ENCODE measurements at places on chromosomes 1 and 21.
A peak's percentile ranks its signal among the peaks of the same experiment; 100 is the strongest.

DNA sequence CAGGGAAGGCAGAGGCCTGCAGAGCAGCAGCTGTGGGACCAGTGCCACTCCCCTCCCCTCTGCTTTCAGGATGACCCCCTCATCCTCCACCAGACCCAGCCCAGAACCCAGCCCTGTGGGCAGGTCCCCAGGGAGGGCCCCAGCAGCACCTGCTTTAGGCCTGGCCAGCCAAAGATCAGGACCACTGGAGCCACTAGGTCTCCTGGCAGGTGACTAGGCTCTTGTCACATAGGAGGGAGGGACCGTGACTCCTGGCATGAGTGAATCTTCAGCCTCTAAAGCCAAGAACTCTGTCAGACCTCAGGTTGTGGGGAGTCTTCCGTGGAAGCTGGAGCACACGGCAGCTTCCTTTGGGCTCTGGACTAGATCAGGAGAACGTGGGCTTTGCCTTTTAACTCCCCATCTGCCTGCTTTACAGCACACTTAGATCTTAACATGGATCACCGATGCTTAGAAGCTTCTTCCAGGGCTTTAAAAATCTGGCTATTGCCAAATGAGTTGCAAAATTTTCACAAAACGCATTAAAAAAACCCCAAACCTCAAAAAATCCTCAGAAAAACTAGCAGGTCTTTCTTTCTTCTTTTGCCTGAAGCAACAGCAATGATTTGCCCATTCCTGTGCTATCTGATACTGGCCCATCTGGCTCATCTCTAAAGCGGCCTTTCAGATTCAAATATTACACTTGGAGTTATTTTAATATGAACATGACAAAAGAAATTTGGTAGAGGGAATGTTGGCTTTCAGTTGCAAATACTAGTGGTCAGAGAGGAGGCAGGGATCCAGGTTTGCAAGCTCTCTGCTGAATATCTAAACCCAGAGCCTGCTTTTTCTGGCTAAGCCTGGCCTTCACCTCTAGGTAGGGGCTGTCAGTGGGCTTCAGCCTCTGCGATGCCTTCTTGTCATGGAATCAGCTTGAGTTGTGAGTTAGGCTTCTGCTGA, 235.2 kb downstream of the SDCCAG8 start:
- no peak for DNase-seq

DNA sequence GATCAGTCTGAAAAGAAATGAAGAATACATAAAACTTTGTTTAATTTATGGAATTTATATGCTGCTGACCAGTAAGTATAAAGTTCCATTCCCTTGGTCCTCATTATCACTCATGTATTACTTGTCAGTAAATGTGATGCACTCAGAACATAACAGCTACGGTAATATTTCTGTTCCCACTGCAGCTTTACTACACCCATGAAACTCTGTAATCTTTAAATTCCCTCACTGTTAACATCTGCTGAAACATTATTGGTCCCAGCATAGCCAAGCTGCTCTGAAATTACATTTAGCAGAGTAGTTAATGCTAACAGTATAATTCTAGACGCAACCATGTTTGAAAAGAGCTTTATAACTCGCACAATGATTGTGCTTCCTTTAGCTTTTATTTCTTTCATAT, 238.4 kb downstream of the GPATCH2 start:
- DNase-seq: no peak

DNA sequence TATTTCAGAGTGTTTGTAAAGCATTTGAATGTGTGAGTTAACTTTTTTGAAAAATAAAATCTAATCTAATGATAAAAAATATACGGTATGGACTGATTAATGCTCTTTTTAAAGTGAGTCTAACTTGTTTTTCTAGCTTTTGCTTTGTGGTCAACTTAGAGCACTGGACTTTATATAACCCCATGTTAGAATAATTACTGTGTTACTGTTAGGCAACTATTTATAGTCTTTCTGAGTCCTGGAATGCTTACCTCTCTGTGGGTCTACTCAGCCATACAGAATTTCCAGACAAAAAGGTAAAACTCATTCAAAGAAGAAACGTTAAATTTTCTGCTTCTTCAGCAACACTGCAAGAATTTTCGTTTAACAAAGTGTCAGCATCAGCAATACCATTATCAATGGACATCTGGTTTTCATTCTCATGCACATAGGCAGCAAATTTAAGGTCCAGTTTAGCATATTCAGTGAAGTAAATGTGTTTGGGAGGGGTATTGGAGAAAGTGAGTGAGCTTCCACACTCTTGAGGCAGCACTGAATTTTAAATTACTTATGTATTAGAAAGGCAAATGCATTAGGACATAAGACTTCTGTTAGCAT, 664.7 kb upstream of the NEGR1 start:
- DNase-seq: no peak

DNA sequence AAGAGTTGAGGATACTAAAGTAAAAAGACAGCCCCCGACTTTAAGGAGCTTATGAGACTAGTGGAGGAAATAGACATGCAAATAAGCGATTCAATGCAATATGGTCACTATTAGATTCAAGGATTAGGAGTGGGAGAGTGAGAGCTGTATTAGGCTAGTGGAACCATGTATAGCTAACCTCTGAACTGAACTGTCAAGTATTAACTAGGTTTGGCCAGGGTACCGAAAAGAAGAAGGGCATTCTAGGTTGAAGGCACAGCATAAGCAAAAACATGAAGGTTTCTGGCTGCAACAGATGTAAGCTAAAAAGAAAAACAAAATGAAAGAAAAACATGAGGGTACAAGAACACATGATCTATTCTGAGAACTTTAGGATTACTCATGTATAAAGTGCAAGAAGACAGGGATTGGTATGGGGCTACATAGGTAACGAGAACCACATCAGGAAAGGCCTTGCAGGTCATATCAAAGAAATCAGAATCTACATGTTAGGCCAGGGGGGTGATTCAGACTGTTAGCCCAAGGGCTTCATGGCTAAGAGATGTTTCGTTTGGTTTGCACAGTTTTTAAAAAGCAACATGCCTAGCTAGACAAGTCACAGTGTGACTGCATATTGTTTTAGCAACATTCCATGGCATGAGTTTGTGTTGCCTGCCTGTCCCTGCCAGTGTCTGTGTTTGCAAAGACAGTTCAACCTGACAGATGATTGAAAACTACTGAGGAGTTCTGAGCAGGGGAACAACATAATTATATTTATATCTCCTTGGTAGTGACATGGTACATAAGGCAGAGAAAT, 54.4 kb upstream of the HAO2 start:
- no peak for DNase-seq

DNA sequence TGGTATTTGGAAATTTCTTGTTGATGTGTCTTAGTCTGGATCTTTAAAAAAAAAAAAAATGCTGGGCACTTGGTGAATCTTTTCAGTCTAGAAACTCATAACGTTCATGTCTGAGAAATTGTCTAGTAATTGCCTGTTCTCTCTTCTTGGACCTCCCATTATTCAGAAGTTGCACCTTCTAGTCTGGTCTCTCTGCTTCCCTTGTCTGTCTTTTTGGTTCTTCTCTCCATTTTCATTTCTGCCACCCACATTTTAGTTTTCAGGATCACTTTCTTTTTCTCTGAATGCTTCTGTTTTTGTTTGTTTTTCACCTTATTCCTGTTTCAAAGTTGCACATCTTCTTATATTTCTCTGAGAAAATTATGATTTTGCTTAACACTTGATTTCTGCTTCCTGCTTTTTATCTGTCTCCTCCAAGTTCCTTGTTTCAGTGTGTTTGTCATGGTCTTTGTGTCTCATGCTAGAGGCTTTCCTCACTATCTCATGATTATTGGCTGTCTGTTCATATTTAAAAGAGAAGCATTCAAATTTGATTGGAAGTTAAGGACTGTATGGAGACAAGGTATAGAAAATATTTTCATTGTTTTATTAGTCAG, 21.3 kb downstream of the BACE2 start:
- no peak for DNase-seq

DNA sequence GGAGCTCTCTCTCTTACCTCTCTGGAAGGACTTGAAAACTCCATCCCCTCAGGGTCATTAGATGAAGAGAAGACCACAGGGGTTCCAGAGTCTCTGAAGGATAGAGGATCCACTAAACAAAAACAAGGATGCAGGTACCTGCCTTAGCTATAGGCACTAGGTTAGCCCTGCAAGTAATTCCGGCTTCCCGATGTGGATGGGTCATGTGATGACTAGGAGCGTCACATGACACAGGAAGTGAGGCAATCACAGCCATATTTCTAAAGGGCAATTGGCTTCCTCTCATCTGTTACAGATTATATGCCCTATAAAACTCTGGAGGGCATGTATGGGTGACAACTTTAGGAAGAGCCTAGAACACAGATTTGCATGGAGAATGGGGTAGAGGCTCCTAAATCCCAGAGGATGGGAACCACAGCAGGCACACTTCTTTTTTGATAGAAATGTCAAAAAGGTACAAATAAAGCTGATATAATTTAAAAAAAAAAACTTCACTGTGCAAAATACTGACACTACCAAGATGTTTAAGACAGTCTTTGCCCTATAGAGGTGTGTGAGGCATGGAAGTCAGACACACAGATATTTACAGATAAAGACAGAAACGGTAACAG, 14.1 kb downstream of the ENTREP3 start:
- peak; percentile 82 for DNase-seq

GRCh38 chr1:39886757-39887231, 3.5 kb upstream of the TRIT1 start:
- no peak for DNase-seq

GRCh38 chr1:176110203-176110602, 96.9 kb downstream of the COP1 start:
- no peak for DNase-seq

GRCh38 chr1:89873288-89873687, 52.5 kb downstream of the LRRC8D start:
- DNase-seq: no peak

GRCh38 chr1:77282866-77283539, 1.2 kb downstream of the AK5 start:
- DNase-seq: no peak

DNA sequence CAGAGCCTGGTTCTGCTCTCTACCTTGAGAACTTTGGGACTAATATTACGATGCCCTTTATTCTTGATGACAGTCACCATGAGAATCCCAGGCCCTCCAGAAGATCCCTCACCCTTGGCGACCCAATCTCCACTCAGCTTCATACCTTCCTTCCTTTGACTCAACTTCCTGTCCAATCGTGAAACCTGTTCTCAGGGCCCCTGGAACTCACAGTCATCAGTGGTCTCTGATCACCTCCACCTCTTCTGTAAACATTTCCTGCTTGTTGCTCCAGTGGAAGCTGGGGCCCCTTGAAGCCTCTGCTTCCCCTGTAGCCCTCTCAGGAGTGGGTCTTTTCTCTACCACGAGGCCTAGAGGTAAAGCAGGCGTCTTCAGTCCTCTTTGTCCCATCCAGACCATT, 79.1 kb downstream of the MRPS6 start:
- no peak for DNase-seq

DNA sequence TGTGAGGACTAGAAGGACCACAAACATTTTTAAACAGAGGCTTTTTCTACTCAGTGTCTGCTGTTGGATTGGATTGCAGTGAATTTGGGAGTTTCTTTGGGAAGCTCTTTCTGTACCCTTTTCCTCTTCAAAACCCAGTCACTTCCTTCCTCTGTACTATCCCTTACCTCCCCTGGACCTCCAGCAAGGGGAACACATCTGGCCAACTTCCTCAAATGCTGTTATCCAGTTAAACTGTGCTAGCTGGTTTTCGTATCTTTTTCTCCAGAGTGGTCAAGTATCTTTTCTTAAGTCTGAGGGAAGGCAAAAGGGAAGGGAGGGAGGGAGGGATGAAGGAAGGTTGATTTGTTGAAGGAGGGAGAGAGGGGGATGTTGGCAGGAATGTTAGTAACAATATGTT, 99.2 kb upstream of the TNR start:
- no peak for DNase-seq

- DNase-seq: no peak
Measured at GRCh38 chr1:111846842-111847241, 91.1 kb downstream of the DDX20 start.

- no peak for DNase-seq
Measured at GRCh38 chr1:31064718-31065309, 703 bp downstream of the PUM1 start.

DNA sequence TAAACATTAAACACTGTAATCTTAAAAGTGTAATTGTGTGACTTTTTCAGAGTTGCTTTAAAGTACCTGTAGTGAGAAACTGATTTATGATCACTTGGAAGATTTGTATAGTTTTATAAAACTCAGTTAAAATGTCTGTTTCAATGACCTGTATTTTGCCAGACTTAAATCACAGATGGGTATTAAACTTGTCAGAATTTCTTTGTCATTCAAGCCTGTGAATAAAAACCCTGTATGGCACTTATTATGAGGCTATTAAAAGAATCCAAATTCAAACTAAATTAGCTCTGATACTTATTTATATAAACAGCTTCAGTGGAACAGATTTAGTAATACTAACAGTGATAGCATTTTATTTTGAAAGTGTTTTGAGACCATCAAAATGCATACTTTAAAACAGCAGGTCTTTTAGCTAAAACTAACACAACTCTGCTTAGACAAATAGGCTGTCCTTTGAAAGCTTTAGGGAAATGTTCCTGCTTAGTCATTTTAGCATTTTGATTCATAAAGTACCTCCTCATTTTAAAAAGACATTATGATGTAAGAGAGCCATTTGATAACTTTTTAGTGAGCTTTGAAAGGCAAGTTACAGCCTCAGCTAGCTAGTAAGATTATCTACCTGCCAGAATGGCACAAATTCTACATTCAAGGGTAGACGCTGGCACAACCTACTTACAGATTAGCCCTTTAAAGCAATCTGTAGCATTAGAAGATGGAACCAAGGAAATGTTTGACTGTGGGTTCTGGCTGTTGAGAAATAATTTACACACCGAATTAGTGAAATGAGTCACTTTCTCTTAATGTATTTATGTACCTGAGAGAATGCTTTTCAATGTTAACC, 9.4 kb downstream of the SOD1 start:
- no peak for DNase-seq

GRCh38 chr1:16111771-16112595, 38.5 kb upstream of the FAM131C start:
- peak; percentile 20 for DNase-seq

DNA sequence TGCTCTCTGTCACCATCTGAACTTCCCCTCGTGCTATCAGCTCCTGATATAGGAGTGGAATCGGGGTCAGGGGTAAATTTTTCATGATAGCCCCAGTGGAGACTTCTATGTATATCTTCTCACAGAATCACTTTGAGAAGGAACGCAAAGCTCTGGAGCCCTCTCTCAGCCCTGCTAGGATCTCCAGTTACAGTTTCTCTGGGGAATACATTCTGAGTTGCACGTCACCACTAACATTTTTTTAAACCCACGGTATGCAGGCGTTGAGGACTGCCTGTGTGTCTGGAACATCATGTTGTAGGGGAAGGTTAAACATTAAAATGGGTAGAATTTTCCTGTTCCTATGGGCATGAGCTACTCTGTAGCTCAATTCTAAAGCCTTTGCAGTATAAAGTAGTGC, 116.4 kb upstream of the FAM78B start:
- no peak for DNase-seq

GRCh38 chr1:6603238-6603914, 707 bp upstream of the KLHL21 start:
- peak; percentile 74 for DNase-seq

DNA sequence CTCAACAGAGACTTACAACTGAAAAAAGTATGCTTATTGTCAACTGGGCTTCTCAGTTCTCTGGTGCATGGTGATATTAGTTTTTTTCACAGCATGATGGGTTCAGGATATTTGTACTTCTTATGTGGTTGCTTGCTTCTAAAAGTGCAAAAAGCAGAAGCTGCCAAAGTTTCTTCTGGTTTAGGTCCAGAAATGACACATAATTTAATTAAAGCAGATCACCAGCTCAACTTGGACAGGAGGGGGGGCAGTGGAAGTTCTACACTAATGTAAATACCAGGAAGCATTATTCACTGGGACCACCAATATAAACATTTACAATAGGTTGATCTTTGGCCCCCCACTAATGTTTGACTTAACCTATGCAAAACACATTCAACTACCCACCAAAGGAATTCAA, 354.8 kb upstream of the BRINP3 start:
- DNase-seq: no peak

All from natural killer cell treated with Interleukin-12 subunit alpha and Interleukin-12 subunit beta and Interleukin-15 and Interleukin-18, amount 100 ng/mL, for 72 hours (primary cell).